Stimulated activated CD4-positive, alpha-beta T cell treated with anti-CD3 and anti-CD28 coated beads, Interleukin-2, amount 100 ng/mL, for 24 hours (primary cell): ENCODE measurements at places on chromosomes 4 and X.

GRCh38 chr4:55554453-55555030 is 7.8 kb upstream of the CLOCK start:
- DNase-seq = no peak

- no peak for DNase-seq
These were observed 52.2 kb downstream of the SMIM20 start for GRCh38 chr4:25966171-25966570.

- no peak for DNase-seq
These were observed 69.8 kb upstream of the SMARCA5 start for GRCh38 chr4:143443728-143444127.

- no peak for DNase-seq
These were observed 247.4 kb downstream of the FBXO8 start for GRCh38 chr4:174036111-174036510.

DNA sequence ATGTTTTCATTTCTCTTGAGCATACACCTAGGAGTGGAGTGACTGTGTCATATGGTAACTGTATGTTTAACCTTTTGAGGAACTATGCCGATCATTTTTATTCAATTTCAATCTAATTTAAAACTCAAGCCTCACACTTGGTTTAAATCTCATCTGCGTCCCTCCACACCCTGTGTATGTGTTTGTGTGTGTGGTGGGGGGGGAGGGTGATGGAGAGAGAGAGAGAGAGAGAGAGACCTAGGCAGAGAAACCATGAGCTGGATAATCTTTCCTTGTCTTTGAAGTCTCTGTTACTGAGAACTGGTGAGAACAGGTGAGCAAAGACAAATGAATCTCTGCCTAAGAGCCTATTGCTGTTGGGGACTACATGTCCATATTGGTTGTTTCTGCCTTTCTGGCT is 105.0 kb downstream of the ARHGAP24 start:
- DNase-seq = no peak
